Kidney tubule cell (primary cell): ENCODE measurements at places on chromosomes 5 and 9.
A peak's percentile ranks its signal among the peaks of the same experiment; 100 is the strongest.

GRCh38 chr5:67047160-67047559 is 149.4 kb downstream of the CD180 start:
- DNase-seq = no peak

- peak; percentile 39 for DNase-seq
Measured at GRCh38 chr9:120711841-120712538, 2.3 kb downstream of the MEGF9 start.

GRCh38 chr9:134678666-134679443 is 37.3 kb downstream of the COL5A1 start:
- no peak for DNase-seq

DNA sequence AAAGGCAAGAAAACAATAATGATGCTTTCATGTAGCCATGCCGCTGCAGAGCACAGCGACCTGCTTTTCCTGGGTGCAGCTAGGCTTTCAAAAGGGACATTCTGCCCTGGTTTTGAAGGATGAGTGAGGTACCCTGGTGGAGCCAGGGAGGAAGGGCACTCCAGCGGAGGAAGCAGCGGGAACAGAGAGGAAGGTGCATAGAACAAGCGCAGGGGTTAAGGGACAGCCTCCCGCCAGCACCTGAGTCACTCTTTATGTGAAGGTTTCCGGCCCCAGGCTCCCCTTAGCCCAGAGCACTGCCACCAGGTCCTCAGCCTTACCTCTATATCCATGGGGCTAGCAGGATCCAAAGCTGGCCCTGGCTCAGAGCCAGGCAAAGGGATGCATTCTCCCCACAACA is 221.1 kb downstream of the CDK5RAP2 start:
- DNase-seq = no peak

- DNase-seq = no peak
Measured at GRCh38 chr5:79602889-79603288, 9.4 kb upstream of the TENT2 start.

- peak; percentile 63 for DNase-seq
Measured at GRCh38 chr9:130445268-130445983, 665 bp downstream of the ASS1 start.

DNA sequence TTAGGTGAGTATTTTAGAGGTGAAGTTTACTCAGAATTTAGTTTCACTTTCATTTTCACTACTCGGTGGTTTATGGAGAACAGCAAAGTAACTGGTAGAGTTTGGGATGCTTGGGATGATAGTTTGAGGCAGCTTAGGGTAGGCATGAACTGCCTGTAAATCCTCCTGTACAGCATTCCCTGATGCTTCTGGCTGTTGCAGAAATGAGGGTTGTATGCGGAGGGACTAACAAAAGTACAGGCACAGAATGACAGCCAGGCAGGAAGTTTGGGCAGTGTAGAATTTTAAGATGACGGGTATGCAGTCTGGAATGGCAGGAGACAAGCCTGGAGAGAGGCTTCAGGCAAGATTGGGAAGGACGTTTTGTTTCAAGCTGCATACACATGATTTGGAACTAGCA is 48.0 kb upstream of the FAM120AOS start:
- DNase-seq = peak; percentile 8

DNA sequence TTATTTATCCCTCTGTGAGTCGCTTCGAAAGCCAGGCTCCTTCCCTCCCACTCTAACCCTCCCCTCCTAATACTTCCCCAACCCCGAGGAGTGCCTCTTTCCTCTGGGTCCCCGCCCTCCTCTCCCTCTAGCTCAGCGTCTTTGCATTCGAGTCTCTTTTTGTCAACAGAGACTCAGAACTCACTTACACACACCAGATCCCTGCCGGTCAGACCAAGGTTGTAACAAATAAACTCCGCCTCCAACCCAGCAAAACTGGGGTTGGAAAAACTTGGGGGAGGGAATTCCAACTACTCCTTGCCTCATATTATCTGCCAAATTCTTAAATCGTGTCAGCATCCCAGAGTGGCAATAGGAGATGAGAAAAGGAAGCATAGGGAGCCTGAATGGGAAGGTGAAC is at the start of gene HTR1A:
Gene HTR1A (minus strand): TSS at position 167 of the 400 bp plus-strand sequence. CDS start 726 bp downstream, outside the sequence.
- DNase-seq = no peak

GRCh38 chr9:13268469-13268868 is 11.0 kb downstream of the MPDZ start:
- DNase-seq = no peak

- DNase-seq = no peak
Measured at GRCh38 chr9:74674077-74674476, 176.9 kb downstream of the RORB start.

GRCh38 chr5:181127907-181128626 is 2.9 kb downstream of the OR2V1 start:
- no peak for DNase-seq

- peak; percentile 81 for DNase-seq
Measured at GRCh38 chr5:143842920-143843319, 31.0 kb downstream of the HMHB1 start.

GRCh38 chr5:132751444-132751843 is 4.2 kb downstream of the CCNI2 start:
- DNase-seq = no peak

GRCh38 chr9:132069046-132069898 is 10.4 kb downstream of the MED27 start:
- peak; percentile 44 for DNase-seq

DNA sequence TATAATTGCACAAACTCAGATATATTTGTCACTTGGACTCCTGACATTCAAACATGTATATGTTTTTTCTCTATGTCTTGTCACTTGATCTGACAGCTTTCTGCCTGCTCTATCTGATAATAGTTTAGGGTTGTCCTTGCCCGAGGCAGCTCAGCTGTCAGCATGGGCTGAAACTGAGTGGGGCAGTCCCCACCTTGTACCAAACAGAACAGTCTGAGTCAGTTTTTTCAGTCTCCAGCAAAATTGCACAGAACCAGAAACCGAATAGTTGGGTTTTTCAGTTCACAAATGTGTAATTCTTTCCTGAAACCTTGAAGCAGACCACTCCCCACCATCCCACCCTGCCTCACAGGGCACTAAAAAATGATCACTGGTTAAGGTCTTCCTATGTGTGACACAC is 9.5 kb upstream of the HAND1 start:
- no peak for DNase-seq

GRCh38 chr9:31334837-31335528 is 1049.5 kb upstream of the ACO1 start:
- DNase-seq = no peak

DNA sequence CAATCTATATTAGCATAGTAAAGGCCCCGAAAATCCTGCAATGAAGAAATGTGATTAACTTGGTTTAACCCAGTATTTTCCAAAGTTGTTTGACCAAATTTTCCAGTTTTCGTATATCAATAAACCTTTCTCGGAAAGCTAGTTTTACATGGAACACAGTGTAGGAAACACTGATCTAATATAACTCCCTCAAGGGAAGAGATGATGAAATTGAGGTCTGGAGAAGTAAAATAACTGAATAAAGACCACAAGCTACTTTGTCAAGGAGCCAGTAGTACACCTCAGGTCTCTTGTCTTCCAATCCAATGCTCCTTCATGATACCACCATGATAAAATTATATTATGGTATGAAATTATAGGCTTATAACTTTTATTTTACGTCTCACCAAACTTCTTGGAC is 118.1 kb upstream of the TARS1 start:
- no peak for DNase-seq

DNA sequence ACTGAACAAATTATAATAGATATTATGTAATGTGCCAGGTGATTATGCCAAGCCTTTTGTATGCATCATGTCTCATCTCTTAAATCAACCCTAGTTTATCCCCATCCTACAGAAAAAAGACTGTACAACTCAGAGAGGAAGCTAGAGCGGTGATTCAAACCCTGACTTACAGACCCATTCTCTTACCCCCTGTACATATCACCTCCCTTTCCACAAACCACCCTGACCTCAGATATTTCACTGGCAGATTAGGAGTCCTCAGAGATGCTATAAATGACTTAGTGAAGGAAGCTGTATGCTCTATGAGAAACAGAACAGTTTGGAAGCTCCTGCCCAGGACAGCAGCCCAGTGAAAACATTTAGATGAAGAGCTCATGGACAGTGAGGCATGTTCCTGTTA is 79.1 kb upstream of the RARS1 start:
- no peak for DNase-seq

GRCh38 chr9:995192-995591 is 18.7 kb downstream of the DMRT3 start:
- DNase-seq = no peak

- peak; percentile 42 for DNase-seq
Measured at GRCh38 chr5:131749138-131749537, 47.7 kb downstream of the FNIP1 start.

DNA sequence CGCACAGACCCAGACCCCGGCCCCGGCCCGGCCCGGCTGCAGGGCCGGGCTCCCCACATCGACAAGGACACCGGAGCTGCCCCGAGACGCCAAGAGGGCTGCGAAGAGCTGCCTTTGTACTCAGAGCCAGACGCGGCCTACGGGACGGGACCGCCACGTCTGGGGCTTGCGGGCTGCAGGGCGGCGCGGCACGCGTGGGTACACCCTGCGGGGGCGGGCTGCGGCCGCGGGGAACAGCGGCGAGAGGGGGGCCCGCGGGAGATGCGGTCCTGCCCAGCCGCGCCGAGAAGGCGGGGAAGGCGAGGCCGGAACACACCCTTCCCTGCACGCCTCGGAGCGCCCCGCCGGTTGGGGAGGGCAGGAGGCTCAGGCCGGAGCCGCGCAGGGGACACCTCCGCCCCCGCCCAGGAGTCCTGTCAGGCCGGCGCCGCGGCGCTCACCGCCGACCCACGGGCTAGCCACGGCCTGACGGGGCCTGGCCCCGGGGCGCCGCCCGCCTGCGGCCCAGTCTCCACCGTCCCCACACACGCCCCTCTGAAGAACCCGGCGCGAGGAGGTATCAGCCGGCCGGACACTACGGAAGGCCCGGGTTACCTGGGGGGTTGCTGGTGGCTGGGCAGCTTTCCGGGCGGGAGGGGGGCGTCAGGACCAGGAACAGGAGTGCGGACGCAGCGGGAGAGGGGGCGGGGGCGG is 478 bp downstream of the RAB14 start:
- peak; percentile 44 for DNase-seq

DNA sequence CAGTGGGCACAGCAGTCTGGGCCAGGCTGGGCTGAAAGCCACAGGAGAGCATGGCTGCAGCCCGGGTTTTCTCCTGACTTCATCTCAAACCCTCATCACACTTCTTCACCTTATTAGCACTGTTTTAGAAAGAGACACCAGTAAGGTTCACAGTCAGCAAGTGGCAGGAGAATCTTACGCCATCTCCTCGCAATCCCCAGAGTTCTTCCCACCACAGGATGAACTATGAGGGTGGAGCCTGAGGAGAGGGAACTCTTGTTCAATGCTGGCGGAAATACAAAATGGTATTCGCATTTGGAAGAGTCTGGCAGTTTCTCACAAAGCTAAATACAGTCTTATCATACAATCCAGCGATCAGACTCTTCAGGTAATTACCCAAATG is 14.7 kb downstream of the BICD2 start:
- DNase-seq = no peak

DNA sequence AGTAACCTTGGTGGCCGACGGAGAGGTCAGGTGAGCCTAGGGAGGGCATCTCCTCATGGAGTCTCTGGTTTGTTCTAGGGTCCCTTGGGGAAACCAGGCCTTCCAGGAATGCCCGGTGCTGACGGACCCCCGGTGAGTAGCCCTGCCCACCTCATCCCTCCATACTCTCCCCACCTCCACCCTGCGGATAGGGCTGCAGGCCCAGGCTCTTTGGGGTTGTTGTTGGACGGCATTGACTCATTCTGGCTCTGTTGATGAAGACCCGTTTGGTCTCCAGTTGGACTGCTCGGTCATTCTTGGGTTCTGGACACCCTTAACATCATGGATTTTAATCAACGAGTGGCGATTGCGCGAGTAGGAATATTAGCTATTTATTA is 112.3 kb upstream of the FCN2 start:
- no peak for DNase-seq

- DNase-seq = no peak
Measured at GRCh38 chr5:2158767-2159166, 276.0 kb upstream of the IRX4 start.

- DNase-seq = peak; percentile 68
Measured at GRCh38 chr5:172953776-172954675, 5.2 kb upstream of the RPL26L1 start.

DNA sequence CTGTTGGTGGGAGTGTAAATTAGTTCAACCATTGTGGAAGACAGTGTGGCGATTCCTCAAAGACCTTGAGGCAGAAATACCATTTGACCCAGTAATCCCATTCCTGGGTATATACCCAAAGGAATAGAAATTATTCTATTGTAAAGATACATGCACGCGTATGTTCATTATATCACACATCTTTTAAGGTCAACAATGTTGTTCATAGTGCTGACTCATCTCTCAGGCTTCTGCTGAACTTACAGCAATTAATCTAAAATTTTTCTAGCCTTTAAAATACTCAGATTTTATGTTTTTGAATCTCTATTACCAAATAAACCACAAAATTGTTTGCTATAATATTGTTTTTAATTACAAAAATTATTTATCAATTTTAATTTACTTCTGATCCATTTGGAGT is 38.8 kb upstream of the ZNF618 start:
- DNase-seq = no peak

GRCh38 chr9:95090023-95090791 is 227.3 kb downstream of the FANCC start:
- DNase-seq = no peak

DNA sequence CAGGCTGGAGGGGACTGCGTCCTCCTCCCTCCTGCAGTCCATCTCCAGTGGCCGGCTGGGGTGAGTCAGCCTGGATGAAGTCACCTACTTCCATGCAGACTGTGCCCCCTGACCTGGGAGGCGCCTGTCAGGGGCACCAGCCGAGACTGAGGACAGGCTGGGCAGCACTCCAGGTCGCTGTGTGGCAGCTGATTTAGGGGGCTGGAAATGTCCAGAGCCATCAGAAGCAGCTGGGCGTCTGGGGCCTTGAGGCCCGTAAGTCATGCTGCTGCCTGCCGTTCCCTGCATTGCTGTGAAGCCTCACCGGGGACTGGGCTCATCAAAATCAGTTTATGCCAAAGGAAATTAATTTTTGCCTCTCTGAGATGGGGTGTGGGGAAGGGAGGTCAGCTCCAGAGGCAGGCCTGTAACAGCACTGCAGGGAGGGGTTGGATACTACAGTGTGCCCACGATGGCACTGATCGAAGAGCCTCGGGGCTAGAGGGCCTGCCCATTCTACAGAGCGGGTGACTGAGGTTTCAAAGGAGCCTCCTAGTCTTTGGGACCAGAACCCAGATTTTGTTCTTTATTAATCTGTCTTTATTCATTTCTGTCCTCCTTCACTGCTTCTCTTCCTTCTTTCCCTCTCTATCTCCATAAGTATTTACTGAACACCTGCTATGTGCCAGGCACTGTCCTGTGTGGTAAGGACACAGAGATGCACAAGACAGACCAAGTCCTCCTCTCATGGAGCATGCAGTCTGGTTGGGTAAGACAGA is 70.4 kb upstream of the PSD2 start:
- peak; percentile 92 for DNase-seq

- no peak for DNase-seq
Measured at GRCh38 chr9:95422650-95423049, 94.1 kb downstream of the PTCH1 start.

GRCh38 chr5:31574772-31575171 is 42.7 kb downstream of the C5orf22 start:
- no peak for DNase-seq
